RCC 7860 (cell line): ENCODE measurements at places on chromosomes 1 and 21.

- DNase-seq, result peak; percentile 89
Observed at GRCh38 chr1:27536767-27537166, 46.8 kb upstream of the WASF2 start.

DNA sequence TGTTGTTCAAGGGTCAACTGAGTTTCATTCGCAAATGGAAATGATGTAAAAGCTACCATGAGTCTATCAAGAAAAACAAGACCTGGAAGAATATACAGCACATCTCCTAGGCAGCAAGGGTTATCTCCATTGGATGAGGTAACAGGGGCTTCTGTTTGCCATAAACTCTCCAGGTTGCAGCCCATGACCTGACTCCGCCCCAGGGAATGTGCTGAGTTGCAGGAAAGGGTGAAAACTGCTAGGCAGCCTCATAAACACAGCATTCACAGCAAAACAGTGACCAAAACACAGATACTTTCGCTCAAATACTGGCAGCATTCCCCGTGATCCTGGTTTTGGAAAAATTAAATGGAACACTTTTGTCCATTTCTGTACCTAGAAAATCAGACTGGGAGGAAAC lies 20.2 kb upstream of the ACTA1 start:
- DNase-seq, result no peak

- DNase-seq, result no peak
Observed at GRCh38 chr1:37258068-37258467, 216.3 kb upstream of the ZC3H12A start.

DNA sequence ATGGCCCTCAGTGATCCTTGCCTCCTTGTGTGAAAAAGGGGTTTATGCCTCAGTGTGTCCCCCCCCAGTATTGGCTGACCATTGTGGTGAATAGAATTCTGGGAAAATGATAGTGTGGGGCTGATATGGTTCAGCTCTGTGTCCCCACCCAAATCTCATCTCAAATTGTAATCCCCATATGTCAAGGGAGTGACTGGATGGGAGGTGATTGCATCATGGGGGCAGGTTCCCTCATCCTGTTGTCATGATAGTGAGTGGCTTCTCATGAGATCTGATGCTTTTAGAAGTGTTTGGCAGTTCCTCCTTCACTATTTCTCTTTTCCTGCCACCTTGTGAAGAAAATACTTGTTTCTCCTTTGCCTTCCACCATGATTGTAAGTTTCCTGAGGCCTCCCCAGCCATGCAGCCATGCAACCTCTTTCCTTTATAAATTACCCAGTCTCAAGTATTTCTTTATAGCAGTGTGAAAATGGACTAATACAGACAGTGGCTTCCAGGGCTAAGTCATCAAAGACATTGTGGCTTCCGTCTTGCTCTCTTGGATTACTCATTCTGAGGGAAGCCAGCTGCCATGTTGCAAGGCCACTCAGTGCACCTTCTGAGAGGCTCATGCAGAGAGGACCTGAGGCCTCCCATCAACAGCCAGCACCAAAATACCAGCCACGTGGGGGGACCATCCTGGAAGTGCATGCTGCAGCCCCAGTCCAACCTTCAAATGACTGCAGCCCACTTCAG lies 40.6 kb upstream of the SOD1 start:
- DNase-seq, result no peak

GRCh38 chr1:51525295-51525694 lies 6.2 kb upstream of the EPS15 start:
- no peak for DNase-seq

GRCh38 chr1:174913225-174913903 lies 86.4 kb upstream of the CACYBP start:
- no peak for DNase-seq

- no peak for DNase-seq
Observed at GRCh38 chr1:214636436-214636835, 33.4 kb downstream of the CENPF start.

- peak; percentile 55 for DNase-seq
Observed at GRCh38 chr1:27959792-27960603, at the start of gene XKR8. TSS of gene XKR8 (plus strand) at chr1:27959973. CDS start at chr1:27960070, 97 bp downstream.

DNA sequence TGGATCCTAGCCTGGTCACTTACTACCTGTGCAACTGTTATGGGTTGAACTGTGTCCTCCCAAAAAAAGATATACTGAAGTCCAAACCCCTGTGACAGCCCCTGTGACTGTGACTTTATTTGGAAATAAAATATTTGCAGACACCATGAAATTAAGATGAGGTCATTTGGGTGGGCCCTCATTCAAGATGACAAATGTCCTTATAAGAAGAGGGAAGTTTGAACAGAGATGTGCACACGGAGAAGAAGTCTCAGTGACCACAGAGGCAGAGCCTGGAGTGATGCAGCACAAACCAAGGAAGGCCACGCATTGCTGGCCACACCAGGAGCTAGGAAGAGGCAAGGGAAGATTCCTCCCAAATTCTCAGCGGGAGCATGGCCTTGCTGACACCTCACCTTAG lies 249.7 kb upstream of the RUNX1 start:
- peak; percentile 34 for DNase-seq

GRCh38 chr1:17438318-17439249 lies 893 bp downstream of the RCC2 start:
- peak; percentile 61 for DNase-seq

- no peak for DNase-seq
Observed at GRCh38 chr1:54138994-54139393, 13.8 kb downstream of the CDCP2 start.

DNA sequence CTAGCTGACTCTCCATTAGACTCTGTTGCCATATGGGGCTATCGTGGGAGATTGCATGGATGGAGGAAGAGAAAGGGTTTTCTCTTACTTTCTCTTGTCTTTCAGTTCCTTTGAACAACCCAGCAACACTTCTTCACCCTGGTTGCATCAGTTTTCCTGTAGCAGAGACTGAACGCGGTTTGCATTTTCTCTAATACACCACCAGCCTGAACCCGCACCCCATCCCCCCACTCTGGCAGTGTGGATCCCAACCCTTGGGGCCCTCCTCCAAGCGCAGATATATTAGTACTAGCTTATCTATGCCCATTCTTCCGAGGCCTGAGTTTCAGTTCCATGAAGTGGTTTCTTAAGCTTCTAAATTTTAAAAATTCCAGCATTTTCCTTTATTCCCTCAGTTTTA lies 12.6 kb downstream of the DR1 start:
- no peak for DNase-seq

DNA sequence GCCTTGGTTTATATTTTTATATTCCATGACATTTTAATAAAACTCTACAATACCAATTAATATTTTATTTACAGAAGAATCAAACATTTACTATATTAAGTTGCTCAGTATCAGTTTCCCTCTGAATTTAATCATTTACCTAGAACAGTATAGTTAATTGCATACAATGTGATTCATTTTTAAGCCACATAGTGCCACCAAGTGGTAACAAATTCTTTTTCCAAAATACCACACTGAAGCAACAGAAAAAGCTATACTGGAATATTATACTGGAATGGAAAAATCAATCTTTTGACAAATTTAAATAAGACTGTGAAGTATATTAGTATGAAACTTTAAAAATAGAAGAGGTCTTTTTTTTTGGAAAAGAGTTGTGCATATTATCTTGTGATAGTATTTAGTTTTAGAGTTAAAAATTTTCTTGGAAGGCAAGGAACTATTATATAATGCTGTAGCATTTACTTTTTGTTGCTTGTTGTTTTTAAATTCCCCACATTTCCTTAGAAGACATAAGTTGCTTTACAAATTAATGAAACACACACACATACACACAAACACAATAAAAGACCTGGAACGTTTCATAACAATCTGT lies 57.3 kb downstream of the ZNF644 start:
- DNase-seq, result peak; percentile 22

GRCh38 chr21:14900611-14901010 lies 164.2 kb downstream of the NRIP1 start:
- DNase-seq, result peak; percentile 35

GRCh38 chr1:94783342-94784189 lies 36.6 kb upstream of the SLC44A3 start:
- DNase-seq, result peak; percentile 77

DNA sequence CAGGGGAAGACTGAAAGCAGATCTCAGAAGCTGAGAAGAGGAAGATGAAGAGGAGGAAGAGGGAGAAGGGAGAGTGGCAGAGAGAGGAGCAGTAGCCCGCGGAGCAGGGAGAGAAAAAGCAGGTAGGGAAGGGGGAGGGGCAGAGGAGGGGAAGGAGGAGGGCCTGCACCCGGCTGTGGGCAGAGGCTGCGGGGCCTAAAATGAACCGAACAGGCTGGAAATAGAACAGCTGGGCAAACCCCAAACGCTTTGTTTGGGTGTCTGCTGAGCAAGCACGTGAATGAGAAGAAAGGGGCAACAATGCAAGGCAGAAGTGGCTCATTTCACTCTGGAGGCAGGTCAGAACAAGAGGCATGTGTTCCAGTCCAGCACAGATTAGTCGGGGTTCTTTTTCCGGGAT lies 33.5 kb downstream of the KCNC4 start:
- DNase-seq, result no peak

DNA sequence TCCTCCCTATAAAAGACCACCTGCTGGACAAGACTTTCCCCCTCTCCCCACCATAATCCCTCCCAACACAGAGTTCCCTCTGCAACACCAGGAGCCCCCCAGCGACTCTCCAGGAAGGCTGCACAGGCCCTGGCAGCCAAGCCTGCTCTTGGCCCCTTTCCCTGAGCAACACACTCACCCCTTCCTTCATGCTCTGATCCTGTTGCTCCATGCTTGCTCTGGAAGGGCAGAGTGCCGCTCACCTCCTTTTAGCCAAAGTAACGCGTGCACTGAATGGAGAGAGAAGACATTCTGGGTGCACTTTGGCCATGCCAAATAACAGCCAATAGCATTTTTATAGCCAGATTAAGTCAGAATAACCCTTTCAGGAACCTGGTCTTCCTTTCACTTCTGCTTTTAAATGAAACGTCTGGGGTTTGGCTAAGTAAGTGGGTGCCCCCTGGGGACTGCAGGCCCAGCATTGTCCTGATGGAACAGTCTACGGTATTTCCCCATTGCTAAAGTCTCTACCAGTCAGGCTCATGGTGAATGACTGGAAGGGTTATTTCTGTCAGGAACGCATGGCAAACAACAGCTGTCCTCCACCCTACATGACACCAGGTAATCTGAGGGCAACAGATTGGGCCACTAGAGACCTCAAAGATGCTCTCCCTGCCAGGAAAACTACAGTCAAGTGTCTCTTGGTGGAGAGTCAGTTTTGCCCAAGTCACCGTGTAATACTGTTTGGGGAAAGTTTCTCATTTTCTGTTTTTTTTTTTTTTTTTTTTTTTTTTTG lies at the start of gene SLC2A5:
Gene SLC2A5, minus strand, starts transcription at position 310 of the 775 bp plus-strand sequence. Its CDS starts 99 bp downstream, at position 211.
- DNase-seq, result no peak

DNA sequence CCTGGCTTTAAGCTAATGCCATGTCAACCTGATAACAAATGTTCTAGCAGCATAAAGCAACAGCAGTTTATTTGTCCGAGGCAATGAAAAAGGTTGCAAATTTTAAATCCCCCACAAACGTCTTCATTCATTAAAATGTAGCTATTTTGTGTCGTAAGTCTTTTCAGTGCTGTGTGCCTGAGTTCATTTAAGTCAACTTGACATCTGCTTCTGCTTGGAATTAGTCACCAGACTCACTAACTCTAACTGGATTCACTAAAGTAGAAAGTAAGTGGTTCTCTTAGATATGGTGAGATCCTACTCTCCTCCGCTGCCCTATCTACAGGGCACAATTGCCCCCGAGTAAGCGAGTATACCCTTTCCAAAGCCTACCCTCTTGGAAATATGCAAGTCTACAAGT lies 118.4 kb upstream of the CHRM3 start:
- no peak for DNase-seq

DNA sequence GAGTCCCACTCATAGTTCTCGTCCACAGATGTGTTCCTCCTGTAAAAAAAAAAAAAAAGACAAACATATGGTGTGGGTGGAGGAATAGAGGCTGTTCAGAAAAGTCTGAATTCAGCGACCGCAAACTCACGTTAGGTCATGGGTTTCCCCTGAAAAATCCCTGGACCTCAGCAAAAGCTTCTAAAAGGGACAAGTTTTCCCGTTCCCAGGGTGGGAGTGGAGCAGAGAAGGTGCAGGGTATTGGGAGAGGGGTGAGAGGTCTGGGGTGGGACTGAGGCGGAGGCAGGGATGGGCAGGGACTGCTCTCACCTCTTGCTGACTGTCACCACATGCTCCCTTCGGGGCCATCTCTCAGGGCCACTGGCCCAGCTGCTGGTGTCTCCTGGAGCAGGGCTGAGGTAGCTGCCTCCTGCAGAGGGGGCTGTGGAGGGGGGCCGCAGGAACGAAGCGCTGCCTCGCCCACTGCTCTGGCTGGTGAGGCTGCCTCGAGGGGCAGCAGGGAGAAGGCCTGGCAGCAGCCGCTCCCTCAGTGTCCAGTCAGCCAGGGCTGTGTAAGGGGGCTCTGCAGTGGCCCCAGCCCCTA lies 2.6 kb upstream of the TAGLN2 start:
- no peak for DNase-seq

DNA sequence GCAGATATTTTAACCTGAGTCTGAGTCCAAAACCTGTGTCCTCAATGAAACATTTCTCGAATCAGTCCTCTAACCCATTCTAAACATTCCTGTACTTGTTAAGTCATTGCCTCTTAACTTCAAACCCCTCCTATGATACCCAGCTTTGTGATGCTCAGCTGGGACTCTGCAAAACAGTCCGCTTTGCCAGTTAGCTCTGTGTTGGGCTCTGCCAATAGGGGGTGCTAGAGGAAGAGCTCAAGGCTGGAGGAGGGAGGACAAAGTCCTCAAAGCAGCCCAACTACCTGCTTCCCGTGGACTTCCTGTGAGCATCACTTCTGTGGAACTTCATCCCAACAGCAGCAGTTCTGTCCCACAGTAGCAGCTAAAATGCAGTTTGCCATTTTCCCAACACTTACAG lies 38.1 kb upstream of the SYT14 start:
- DNase-seq, result no peak

DNA sequence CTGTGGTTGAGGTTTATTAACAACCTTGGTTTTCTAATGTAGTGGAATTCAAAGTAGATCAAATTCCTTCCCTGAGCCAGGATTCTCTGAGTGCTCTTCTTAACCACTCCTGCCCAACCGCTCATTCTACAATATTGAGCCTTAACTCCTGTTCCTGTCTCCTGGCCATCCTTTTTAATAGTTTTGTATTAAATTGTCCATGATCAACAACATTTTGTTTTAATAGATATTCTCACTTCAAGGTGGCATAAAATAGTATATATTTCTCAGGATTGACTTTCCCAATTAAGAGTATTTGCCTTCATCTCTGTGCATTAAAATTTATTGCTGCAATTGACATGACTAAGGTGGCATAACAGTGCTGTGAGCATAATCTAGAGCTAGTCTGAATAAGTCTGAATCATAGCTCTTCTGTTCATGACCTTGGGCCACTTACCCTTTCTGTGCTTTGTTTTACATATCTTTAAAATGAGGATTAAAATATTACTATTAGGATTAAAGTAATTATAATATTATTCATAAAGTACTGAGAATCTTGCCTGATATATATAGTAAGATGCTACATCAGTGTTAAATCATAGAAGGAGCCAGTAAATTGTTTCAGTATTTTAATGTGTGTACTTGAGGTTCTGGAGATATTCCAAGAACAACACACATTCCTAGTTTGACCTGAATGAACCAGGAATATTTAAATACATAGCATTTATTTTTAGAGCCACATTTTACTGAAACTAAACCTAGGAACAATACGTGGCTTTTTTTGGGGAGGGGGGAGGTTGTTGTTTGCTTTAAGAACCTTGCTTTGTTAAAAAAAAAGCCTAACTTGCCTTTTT lies 76.4 kb downstream of the ADGRL2 start:
- DNase-seq, result peak; percentile 63

GRCh38 chr1:176826265-176826664 lies 338.2 kb downstream of the ASTN1 start:
- no peak for DNase-seq
